Endothelial cell of umbilical vein (primary cell): ENCODE measurements at places on chromosomes 12 and 14.

GRCh38 chr12:87344699-87345098 is 684.5 kb downstream of the C12orf50 start:
- H3K4me1 ChIP-seq, result no peaks in the 10 kb centered on the region
- DNase-seq, result no peak
- no peaks in the 10 kb centered on the region for H3K36me3 ChIP-seq
- peaks cover under 1% of the 10 kb centered on the region for H3K27me3 ChIP-seq

DNA sequence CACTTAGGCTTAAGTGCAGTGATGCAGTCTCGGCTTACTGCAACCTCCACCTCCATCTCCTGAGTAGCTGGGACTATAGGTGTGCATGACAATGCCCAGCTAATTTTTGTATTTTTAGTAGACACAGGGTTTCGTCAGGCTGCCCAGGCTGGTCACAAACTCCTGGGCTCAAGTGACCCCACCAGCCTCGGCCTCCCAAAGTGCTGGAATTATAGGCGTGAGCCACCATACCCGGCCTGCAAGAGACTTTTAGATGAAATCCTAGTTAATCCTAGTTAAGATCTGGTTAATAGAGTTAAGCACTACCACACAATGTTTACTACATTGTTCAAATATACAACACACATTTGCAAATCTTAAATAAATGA is 196.5 kb upstream of the AMIGO2 start:
- peaks cover 27% of the 10 kb centered on the region for H3K4me1 ChIP-seq
- no peak overlapping the region for H3K4me3 ChIP-seq
- no peak overlapping the region for H3K27ac ChIP-seq
- DNase-seq, result no peak

DNA sequence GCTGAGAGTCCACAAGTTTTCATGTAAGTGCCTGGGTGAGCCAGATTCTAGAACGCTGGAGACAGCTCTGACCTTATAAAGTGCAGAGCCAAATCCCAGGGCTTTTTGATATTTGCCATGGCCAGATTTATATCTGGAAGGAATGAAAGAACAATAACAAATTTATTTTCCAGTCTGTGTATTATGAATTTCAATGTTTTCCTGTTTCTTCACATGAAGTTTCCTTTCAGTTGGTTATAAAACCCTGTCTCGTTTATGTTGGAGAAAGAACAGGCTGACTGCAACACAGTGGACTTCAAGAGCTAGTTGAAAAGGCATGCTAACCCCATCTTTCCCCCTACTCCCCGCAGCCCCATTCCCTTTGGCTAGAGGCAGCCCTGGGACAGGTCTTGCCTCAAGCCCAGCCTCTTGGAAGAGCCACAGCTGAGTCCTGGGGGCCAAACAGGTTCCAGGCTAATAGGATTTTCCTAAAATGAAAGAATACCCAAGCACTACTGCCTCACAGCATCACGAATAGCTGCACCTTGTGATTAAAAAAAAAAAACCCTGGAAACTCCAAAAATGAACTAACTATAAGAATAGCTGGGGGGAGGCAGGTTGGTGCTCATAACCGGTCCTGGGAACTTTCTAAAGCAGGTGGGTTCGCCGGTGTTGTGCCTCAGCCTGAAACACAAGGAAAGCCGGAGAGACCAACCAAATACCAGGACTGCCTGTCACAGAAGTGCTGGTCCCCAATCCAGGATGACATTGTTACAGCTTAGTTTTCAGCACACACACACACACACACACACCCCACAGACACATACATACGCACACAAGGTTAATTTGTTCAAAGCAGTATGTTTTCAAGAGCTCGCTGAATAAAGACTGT is 1.5 kb downstream of the FBLN5 start:
- no peak overlapping the region for H3K27ac ChIP-seq
- H3K27me3 ChIP-seq, result no peaks in the 10 kb centered on the region
- peaks cover 4% of the 10 kb centered on the region for H3K4me1 ChIP-seq

GRCh38 chr14:40417777-40418401 is 985.7 kb upstream of the FBXO33 start:
- no peaks in the 10 kb centered on the region for H3K36me3 ChIP-seq
- no peak overlapping the region for H3K4me3 ChIP-seq
- no peaks in the 10 kb centered on the region for H3K27me3 ChIP-seq
- H3K4me1 ChIP-seq, result no peaks in the 10 kb centered on the region
- DNase-seq, result no peak
- H3K27ac ChIP-seq, result no peak overlapping the region

- H3K27me3 ChIP-seq, result no peaks in the 10 kb centered on the region
- H3K27ac ChIP-seq, result no peak overlapping the region
- no peak for DNase-seq
- H3K4me1 ChIP-seq, result no peaks in the 10 kb centered on the region
- no peaks in the 10 kb centered on the region for H3K36me3 ChIP-seq
These were observed 877.8 kb upstream of the ATXN7L3B start for GRCh38 chr12:73659802-73660201.

GRCh38 chr14:52080158-52080800 is 11.4 kb upstream of the NID2 start:
- DNase-seq, result no peak
- H3K4me1 ChIP-seq, result peaks cover 51% of the 10 kb centered on the region
- H3K27ac ChIP-seq, result no peak overlapping the region
- H3K4me3 ChIP-seq, result no peak overlapping the region
- H3K27me3 ChIP-seq, result no peaks in the 10 kb centered on the region

- no peak overlapping the region for H3K27ac ChIP-seq
- H3K27me3 ChIP-seq, result peaks cover 41% of the 10 kb centered on the region
- no peak overlapping the region for H3K4me3 ChIP-seq
- no peaks in the 10 kb centered on the region for H3K36me3 ChIP-seq
These were observed 140.0 kb downstream of the DAD1 start for GRCh38 chr14:22448905-22449599.

GRCh38 chr12:49031573-49032161 is 13.1 kb upstream of the PRKAG1 start:
- no peak overlapping the region for H3K4me3 ChIP-seq
- DNase-seq, result no peak
- H3K27ac ChIP-seq, result no peak overlapping the region
- peaks cover 71% of the 10 kb centered on the region for H3K36me3 ChIP-seq
- H3K27me3 ChIP-seq, result no peaks in the 10 kb centered on the region
- H3K4me1 ChIP-seq, result no peaks in the 10 kb centered on the region

DNA sequence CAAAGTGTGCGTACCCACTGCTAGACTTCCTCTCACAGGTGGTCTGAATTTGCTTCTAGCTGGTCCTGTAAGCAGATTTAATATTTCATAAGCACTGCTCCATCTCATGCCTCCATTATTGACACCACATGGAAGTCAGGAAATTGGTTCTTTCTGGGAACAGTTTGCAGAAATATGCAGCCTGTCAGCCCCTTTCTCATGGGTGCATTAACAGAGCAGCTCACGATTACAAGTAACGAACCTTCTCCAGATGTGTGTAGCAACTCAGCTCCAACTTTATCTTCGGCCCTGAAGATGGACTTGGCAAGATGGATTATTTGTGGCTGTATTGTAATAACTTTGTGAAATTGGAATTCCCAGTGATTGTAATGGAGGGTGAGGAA is 214.5 kb upstream of the DDHD1 start:
- H3K27me3 ChIP-seq, result no peaks in the 10 kb centered on the region
- peak; percentile 52 for DNase-seq

DNA sequence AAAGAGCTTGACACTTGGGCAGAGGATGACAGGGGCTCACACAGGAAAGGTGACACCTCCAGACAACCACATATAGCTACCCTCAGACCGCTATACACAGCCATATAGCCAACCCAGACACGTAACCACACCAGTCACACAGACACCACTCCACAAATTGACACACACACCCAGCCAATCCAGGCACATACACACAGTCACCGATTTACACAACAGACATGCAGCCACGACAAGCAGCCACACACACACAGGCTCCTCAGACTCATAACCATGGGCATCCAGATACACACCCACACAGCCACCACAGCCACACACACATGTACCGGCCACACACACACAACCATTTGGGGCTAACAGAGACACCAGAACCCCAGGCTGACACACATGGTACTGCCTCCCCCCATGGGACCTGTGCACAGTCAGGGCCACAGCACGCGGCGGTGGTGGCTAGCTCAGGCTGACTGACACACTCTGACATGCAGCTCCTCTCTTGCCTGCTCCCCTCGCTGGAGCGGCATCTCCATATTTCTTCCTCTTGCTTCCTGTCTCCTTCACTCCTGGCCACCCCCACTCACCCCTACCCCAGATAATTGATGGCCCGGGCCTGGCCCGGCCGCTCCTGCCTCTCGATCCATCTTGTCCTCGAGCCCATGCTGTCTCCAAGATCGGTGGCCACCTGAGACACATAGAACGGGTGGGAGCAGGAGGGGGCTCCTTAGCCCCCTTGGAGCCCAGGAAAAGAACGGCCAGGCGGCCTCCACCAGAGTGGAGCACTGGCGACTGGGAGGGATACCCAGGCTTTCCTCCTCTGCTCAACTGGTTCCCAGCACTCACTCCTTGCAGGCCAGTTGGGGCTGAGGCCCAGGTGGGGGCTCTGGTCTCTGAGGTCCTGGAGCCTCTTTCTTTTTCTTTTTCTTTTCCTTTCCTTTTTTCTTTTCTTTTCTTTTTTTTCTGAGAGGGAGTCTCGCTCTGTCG is 6.0 kb upstream of the SHMT2 start:
- no peak overlapping the region for H3K27ac ChIP-seq
- H3K36me3 ChIP-seq, result no peaks in the 10 kb centered on the region
- no peak overlapping the region for H3K4me3 ChIP-seq
- DNase-seq, result no peak

- no peak overlapping the region for H3K27ac ChIP-seq
- no peak overlapping the region for H3K4me3 ChIP-seq
These were observed 40.8 kb downstream of the ANO6 start for GRCh38 chr12:45256721-45257120.

GRCh38 chr12:130049666-130050065 is 112.6 kb upstream of the FZD10 start:
- no peak overlapping the region for H3K27ac ChIP-seq
- H3K4me3 ChIP-seq, result no peak overlapping the region
- no peaks in the 10 kb centered on the region for H3K36me3 ChIP-seq

- no peaks in the 10 kb centered on the region for H3K27me3 ChIP-seq
- H3K4me1 ChIP-seq, result peaks cover 54% of the 10 kb centered on the region
- no peak overlapping the region for H3K27ac ChIP-seq
These were observed 30.1 kb downstream of the PRKCH start for GRCh38 chr14:61351477-61351876.

GRCh38 chr12:56221232-56221756 is 428 bp downstream of the RNF41 start:
- DNase-seq, result peak; percentile 70
- peaks cover 19% of the 10 kb centered on the region for H3K4me1 ChIP-seq
- peak overlapping the region; percentile 80 for H3K4me3 ChIP-seq
- H3K27ac ChIP-seq, result peak overlapping the region; percentile 95

GRCh38 chr12:16509411-16509810 is 96.6 kb downstream of the LMO3 start:
- no peaks in the 10 kb centered on the region for H3K27me3 ChIP-seq
- H3K4me3 ChIP-seq, result no peak overlapping the region
- DNase-seq, result no peak
- no peaks in the 10 kb centered on the region for H3K36me3 ChIP-seq
- H3K27ac ChIP-seq, result no peak overlapping the region
- H3K4me1 ChIP-seq, result no peaks in the 10 kb centered on the region

GRCh38 chr12:7460375-7461259 is 16.7 kb upstream of the CD163L1 start:
- H3K4me3 ChIP-seq, result no peak overlapping the region
- H3K4me1 ChIP-seq, result no peaks in the 10 kb centered on the region
- peak; percentile 73 for DNase-seq
- no peaks in the 10 kb centered on the region for H3K36me3 ChIP-seq
- no peak overlapping the region for H3K27ac ChIP-seq

DNA sequence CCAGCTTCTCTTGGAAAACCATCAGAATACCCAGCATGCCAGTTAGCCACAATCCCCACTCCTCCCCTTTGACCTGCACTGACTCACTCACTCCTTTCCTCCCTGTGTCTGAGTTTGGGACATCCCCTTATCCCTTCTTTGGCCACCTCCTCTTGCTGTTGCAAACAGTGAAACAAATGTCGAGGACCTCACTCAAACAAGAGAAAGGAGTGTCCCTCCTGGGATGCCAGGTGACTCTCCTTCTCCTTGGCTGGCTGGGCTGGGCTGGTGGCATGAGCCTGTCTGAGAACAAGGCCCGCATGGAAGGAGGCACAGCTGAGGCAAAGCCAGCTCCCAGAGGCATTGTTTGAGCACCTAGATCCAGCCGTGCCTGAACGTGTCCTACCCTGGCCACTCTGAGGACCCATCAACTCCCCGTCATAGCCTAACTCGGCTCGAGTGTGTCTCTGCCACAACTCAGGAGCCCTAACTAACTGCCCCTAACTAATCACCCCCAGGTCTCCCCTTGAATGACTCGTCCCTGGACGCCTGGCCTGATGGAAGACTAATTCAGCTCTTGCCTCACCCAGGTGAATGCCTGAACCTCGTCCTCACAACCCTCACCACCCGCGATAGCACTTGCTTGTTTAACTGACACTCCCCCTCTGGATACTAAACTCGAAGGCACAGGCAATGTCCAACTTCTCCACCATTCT is 43.0 kb downstream of the NCOR2 start:
- no peak overlapping the region for H3K4me3 ChIP-seq
- no peaks in the 10 kb centered on the region for H3K27me3 ChIP-seq
- no peaks in the 10 kb centered on the region for H3K36me3 ChIP-seq
- H3K4me1 ChIP-seq, result peaks cover 40% of the 10 kb centered on the region
- DNase-seq, result peak; percentile 35
- peak overlapping the region; percentile 1 for H3K27ac ChIP-seq

DNA sequence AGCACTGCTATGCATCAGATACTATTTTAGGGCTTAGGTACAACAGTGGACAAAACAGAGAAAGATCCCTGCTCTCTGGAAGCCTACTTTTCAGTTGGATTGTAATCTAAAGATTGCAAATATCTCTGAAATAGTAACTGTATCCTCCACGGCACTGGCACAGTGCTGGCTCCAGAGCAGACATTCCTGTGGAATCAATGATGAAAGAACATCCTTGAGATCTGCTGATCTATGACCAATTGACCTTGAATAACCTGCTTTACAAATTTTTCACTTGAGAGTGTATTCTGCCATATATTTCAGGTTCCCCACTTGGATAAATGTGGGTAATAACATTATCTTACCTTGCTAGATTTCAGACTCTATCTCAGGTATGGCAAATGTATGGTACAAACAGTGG is 3.2 kb downstream of the STAB2 start:
- no peaks in the 10 kb centered on the region for H3K36me3 ChIP-seq
- no peaks in the 10 kb centered on the region for H3K4me1 ChIP-seq
- H3K27ac ChIP-seq, result no peak overlapping the region
- no peak for DNase-seq
- no peak overlapping the region for H3K4me3 ChIP-seq
- H3K27me3 ChIP-seq, result no peaks in the 10 kb centered on the region

DNA sequence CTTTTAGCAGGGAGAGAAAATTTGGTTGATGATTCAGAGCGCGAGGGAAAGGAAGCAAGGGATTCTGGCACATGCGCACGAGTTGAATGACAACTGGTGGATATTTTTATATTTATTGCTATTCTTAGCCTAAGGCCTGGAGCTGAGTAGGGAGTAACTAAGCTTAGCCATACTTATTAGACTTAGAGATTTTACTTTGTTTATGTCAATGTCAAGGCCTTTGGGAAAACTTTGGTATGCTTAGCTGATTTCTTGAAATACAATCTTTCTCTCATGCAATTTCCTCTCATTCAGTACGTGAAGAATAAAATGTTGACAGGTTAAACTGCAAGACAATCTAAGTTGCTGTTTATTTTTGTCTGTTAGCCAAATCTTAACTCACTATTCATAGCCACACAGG is 101.1 kb downstream of the CRADD start:
- no peaks in the 10 kb centered on the region for H3K27me3 ChIP-seq
- H3K4me1 ChIP-seq, result peaks cover 33% of the 10 kb centered on the region
- no peak overlapping the region for H3K4me3 ChIP-seq
- DNase-seq, result peak; percentile 82
- no peaks in the 10 kb centered on the region for H3K36me3 ChIP-seq
- H3K27ac ChIP-seq, result peak overlapping the region; percentile 96

GRCh38 chr14:51240804-51241380 is 845 bp downstream of the TMX1 start:
- peaks cover 3% of the 10 kb centered on the region for H3K27me3 ChIP-seq
- peak overlapping the region; percentile 100 for H3K4me3 ChIP-seq
- H3K4me1 ChIP-seq, result peaks cover 9% of the 10 kb centered on the region
- no peak for DNase-seq
